ENCODE measurements at places on chromosomes 2 and 18.

- DNase-seq = no peak
Observed at GRCh38 chr2:96830044-96830562, 13.7 kb downstream of the ANKRD23 start.

DNA sequence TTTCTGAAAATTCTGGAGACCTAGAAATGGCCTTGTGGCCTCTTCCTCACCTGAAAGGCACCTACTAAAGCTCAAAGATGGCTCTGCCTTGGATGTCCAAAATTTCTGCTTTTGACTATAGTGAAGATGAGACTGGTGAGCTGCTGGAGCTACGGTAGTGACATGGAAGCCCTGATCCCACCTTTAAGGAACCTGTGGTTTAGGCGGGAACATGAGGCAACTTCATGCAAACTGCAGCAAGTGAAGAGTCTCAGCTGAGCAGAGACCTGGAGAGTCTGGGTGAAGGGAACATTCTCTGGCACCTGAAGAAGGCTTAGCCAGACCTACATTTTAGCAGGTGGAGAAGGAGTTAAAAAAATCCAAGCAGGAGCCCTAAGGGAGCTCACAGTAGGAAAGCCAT, 40.0 kb downstream of the GORASP2 start:
- no peak for DNase-seq

DNA sequence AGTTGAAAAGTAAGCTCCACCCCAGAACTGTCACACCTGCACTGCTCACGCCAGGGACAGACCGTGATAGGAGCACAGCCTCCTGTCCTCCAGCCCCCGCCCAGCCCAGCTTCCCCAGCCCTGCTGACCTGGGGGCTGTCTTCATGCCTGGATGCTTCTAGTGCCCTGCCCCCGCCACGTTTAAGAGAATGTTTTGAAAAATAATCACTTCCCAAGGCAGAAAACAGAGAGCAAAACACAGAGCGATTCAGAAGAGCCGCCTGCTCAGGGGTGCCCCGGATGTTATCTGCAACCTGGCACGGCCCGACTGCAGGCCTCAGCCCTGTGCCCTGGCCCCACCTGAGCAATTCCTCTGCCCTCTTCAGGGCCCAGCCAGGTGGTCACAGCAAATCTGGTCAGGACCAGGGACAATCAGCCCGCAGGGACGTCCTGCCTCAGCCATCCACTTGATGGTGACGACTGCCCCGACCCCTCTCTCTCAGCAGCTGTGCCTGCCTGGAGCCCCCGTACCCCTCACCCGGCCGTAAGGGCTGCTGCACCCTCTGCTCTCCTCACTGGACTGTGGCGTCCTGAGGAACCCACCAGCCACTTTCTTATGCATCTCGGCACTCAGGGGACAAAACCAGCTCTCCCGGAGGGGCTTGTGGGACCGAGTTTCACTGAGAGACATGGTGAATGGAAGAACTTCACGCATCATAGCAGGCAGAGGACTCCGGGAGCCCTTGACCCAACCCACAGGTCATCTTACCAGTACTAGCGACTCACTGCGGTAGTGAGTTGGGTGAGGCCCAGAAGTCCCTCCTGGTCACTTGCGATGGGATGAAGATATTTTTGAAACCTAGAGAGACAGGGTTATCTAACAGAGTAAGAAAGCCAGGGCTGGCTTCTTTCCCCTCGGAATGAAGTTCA, 30.2 kb downstream of the ADI1 start:
- no peak for DNase-seq

DNA sequence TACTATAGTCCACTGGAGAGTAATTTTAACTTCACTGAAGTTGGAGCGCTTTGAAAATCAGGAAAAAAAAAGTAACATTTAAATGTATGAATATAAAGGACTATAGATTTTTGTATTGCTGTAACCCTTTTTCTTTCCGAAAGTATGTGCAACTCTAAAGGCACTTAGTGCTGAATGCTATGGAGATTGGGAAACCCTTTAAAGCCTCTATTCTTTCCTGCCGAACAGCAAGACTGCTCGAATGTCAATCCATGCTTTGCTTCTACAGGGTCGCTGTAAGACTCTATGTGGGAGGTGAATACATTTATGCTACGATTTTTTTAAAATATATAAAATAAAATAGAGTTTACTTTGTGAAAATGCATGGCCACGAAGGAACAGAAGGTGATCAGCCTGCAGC, 825 bp downstream of the GRB14 start:
- DNase-seq = no peak

DNA sequence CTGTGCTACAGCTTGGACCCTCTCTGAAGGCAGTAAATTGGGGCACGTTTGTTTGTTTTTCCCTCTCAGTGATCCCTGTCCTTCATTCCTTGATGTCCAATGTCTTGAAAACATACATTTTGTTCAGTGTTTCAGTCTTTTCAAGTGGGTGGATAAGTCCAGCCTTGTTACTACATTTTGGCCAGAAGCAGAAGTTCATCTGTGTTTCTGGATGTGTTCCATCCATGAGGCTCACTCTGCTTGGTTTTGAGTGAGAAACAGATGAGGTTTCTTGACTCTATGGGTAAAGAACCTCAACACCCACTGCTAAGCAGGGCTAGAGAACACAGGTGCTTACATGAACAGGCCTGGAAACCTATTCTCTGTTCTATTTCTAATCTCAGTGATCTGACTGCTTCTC, 74.5 kb upstream of the RFX8 start:
- DNase-seq = no peak

GRCh38 chr2:19807866-19808265, 93.9 kb downstream of the TTC32 start:
- DNase-seq = no peak

DNA sequence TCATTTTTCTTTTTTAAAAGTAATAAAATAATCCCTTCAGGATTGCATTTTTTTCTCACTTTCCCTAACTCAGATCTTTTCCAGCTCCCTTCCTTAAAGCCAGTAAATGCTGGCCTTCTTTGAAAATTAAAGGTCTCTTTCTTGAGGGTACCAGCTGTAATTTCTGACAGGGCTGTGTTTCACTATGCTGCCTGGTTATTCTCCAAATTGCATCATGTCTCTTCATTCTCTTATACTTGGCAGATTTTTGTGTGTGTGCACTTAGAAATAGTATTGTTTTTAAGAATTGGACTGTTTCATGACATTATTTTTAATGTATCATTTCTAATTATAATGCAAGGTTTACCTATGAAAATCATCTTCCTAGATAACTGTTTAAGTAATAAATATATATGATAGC, 72.0 kb upstream of the EPB41L5 start:
- no peak for DNase-seq

- DNase-seq = no peak
Observed at GRCh38 chr2:181038796-181039195, 58.4 kb downstream of the UBE2E3 start.

DNA sequence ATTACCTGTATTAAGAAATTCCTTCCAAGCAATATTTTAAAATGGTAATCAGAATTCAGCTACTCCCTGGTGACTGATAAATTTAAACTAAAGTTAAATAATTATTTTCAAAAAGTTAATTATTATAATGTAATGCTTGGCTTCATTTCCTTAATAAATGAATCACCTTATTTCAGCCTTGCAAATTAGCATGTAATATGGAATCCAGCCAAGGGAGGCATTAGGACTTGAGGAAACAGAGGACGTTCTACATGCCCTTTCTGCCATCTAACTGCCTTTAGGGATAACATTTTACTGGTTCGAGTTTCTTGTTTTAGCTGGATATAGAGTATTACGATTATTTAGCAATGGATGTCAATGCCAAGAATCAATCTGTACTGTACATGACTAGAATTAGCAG, 636.3 kb downstream of the TSN start:
- no peak for DNase-seq

GRCh38 chr18:1846640-1847039, 724.7 kb downstream of the METTL4 start:
- no peak for DNase-seq

DNA sequence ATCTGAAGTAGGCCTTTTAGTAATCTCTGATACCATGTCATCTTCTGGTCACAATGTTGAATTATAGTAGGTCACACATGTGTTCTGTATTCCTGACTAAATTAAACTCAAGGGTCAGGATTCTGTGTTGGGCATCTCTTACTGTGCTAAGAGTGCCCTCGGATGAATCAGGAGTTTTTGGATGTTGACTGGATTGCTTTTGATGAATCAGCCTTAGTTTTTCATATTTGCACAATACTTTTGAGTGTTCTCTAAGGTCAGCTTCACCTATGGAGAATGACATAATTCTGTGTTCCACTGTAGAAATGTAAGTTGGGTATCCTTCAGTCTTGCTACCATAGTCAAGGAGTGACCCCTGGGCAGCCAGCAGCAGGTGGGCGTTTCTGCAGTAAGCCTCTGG, 190.1 kb downstream of the PTPRM start:
- DNase-seq = no peak

DNA sequence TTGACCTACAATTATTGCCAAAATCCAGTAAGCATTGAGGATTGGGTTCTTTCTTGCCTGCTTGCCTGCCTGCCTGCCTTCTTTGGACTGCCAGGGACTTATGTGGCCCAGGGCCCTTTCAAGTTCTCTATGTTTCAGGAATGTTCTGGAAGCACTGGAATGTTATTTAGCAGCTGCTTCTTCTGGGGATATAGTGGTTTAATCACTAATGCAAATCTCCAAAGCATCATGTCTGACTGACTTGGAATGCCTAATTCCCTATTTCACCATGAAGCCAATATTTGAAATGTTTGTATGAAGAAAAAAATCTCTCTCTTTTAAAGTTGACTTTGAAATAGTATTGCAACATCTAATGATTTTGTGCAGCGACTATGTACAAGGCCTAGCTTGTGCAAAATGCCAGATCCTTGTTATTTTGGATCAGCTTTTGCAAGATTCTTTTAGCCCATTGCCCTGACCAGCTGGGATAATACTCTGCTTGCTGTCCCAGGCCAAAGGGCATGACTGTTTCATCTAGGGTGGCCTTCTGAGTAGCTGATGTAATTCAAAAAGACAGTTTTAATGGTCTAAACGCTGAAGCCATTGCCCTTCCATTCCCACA, 204.6 kb downstream of the RND3 start:
- no peak for DNase-seq

DNA sequence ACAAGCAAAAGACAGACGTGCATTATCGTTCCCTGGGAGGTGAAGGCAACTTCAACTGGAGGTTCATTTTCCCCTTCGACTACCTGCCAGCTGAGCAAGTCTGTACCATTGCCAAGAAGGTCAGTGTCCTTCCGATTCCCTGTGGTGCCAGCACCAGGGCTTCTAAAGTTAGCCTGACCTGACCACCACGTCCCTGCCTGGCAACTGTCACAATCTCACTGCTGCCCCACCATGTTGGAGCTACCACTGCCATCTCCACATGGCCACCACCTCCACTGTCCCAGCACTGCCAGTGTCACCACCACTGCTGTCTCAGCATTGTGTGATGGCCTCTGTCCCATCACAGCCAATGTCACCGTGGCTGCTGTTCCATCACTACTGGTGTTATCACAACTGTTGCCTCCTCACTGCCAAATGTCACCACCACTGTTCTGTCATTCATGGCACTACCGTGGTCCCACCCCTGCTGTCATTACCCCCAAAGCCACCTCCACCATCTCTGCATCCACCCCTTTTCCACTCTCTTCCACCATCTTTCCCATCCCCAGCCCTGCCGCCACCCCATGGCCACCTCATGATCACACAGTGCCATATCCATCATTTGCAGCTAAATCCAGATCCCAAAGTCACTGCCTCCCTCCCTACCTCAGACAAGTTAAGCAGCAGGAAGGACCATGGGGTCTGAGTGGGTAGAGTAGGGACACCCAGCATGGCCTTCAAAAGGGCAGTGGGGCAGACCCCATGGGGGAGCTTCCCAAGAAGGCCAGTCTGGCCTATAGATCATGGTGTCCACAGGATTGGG, 216.5 kb downstream of the DYSF start:
- DNase-seq = no peak

- peak; percentile 70 for DNase-seq
Observed at GRCh38 chr2:168961450-168962229, 60.5 kb downstream of the G6PC2 start.

GRCh38 chr2:81068144-81068543, 763.6 kb upstream of the LRRTM1 start:
- no peak for DNase-seq

DNA sequence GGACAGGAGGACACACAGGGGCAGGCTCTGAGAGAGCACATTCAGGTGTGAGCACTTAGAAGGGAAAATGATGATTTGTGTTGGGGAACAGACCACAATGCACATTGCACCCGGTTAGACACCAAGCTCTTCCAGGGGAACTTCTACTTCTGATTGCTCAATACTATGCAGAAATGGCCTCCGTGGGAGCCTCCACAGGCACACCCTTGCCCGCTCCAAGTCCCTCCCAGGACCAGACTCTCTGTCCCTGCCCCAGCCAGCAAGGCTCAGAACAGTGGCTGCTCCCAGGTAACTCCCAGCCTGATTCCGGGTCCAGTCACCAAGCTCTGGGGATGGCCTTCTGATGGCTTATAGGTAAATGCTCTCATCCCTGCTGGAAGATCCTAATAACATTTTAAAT, 56.2 kb downstream of the BCL2L11 start:
- no peak for DNase-seq

- DNase-seq = no peak
Observed at GRCh38 chr2:17545680-17546613, 5.5 kb downstream of the VSNL1 start.

- DNase-seq = no peak
Observed at GRCh38 chr2:56009758-56010458, 86.3 kb upstream of the EFEMP1 start.

GRCh38 chr2:18835787-18836186, 246.4 kb upstream of the NT5C1B start:
- no peak for DNase-seq

- DNase-seq = no peak
Observed at GRCh38 chr2:10433947-10434885, 13.9 kb downstream of the ODC1 start.

DNA sequence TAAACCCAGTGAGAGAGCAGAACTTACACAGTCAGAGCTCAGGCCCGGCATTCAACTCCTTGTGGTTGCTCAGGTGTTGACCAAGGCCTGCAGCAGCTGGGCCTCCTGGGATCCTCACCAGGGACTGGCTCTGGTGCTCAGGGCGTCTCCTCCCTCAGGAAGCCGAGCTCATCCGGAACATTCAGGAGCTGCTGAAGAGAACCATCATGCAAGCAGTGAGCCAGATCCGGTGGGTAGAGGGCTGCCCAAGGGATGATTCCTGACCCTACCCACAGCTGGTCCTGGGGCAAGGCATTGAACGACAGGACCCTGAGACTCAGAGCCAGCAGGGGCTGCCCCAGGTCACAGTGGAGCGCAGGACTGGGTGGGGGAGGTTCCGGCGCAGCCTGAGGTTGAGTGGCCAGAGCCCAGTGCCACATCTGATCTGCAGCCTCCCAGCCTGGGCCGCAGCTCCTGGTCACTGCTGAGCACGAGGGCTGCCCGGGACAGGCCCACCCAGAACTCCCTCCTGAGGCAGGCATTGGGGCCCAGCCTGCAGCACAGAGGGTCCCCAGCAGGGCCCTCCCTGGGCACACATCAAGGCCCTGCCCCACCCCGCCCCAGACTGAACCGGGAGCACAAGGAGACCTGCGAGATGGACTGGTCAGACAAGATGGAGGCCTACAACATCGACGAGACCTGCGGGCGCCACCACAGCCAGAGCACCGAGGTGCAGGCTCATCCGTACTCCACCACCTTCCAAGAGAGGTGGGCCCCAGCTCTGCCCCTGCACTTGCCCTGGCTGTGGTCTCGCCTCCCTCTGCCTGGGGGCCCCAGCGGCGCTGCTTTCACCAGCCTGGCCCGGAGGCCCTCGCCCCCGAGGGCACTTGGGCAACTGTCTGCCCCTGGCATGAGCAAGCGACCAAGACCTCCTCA, 2.4 kb downstream of the TEKT4 start:
- no peak for DNase-seq

GRCh38 chr2:215419769-215420470, 15.9 kb downstream of the FN1 start:
- DNase-seq = no peak

- peak; percentile 48 for DNase-seq
Observed at GRCh38 chr2:36785179-36785795, 88.8 kb downstream of the VIT start.

Data from stimulated activated CD4-positive, alpha-beta T cell treated with anti-CD3 and anti-CD28 coated beads, Interleukin-12 subunit alpha, Interleukin-12 subunit beta, amount 100 ng/mL, for 48 hours (primary cell).